ENCODE measurements at places on chromosomes 1 and 21.

- no peak for DNase-seq
Observed at GRCh38 chr1:22208268-22208972, 65.5 kb upstream of the WNT4 start.

DNA sequence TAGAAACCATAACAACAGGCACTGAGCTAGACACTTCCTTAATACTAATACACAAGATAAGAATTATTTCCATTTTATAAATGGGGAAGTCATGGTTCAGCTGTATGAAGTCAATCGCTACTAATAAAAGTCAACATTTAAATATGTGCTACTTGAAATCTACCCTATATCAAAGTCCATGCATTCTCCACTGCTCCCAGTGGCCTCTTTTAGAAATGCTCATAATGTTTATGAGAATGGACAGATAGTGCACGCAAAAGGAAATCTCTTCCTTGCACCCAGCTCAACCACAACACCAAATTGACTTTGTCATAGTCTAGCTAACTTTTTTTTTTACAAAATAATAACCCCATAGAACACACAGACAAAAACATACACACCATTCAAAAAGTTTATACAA lies 281.7 kb upstream of the CXADR start:
- no peak for DNase-seq

DNA sequence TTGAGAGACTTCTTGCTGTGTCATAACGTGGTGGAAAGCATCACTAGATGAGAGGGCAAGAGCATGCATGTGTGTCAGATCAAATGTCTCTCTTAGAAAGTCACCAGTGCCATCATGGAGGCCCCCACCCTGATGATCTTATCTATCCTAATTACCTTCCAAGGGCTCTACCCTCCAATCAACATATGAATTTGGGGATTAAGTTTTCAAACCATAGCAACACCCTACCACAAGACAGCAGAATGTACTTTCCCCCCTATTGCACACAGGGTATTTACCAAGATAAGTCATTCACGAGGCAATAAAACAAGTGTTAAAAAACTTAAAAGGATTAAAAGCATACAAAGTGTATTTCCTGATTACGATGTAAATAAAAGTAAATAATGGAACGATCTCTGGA lies 515.6 kb downstream of the LMO4 start:
- no peak for DNase-seq

DNA sequence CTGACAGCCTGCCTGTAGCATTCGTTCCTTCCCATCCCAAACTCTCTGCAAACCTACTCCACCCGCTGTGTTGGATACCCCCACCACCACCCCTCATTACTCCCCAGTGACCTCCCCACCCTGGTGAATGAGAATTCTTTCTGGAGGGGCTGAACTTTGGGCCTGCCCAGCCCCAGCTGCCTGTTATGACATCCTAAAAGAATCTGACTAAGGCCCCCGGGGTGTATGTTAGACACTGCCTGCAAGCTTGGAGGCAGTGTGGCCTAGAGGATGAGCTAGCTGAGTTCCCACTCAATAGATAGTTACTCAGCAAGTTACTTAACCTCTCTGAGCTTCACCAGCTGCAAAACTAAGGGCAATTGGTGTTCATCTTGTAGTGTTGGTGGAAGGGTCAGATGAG lies 110.2 kb upstream of the FGGY start:
- no peak for DNase-seq

DNA sequence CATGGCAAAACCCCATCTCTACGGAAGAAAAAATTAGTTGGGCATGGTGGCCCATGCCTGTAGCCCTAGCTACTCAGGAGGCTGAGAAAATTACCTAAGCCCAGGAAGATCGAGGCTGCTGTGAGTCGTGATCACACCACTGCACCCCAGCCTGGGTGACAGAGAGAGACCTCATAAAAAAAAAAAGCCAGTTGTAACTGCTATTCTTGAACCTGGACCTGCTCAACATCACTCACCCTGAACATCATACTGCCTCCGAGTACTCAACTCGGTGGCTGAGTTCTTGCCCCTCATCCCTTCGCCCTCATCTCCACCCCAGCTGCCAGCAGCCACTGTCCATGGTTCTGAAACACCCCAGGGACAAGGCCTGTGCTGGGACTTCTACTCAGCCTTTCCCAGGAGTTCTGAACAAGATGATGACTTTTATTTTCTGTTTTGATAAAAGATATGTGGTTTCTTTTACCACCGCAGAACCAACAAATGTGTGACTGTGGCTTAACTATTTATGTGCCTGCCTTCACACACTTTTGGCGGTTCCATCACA lies 5.4 kb upstream of the DISP3 start:
- DNase-seq: peak; percentile 38

GRCh38 chr1:224921354-224921753 lies 8.1 kb upstream of the DNAH14 start:
- DNase-seq: no peak

GRCh38 chr1:104648269-104648691 lies 898.6 kb downstream of the AMY1C start:
- peak; percentile 41 for DNase-seq

- no peak for DNase-seq
Observed at GRCh38 chr1:61130338-61131000, 48.1 kb downstream of the NFIA start.

DNA sequence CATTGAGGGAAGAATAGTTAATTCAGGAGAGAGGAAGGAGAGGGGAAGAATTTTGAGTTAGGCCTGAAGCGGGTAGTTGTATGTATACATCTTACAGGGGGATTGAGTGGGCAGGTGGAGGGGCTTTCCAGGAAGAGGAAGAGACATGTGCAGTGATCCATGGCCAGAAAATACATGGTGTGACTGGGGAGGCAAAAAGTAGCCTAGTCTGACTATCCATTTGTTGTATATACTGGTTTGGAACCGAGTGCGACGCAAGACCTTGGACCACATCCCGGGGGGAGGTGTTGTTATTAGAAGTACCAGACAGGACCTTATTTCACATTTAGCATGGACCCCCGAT lies 158.3 kb downstream of the SDCCAG8 start:
- DNase-seq: no peak

- DNase-seq: no peak
Observed at GRCh38 chr21:34517491-34518245, 5.7 kb upstream of the KCNE1 start.

DNA sequence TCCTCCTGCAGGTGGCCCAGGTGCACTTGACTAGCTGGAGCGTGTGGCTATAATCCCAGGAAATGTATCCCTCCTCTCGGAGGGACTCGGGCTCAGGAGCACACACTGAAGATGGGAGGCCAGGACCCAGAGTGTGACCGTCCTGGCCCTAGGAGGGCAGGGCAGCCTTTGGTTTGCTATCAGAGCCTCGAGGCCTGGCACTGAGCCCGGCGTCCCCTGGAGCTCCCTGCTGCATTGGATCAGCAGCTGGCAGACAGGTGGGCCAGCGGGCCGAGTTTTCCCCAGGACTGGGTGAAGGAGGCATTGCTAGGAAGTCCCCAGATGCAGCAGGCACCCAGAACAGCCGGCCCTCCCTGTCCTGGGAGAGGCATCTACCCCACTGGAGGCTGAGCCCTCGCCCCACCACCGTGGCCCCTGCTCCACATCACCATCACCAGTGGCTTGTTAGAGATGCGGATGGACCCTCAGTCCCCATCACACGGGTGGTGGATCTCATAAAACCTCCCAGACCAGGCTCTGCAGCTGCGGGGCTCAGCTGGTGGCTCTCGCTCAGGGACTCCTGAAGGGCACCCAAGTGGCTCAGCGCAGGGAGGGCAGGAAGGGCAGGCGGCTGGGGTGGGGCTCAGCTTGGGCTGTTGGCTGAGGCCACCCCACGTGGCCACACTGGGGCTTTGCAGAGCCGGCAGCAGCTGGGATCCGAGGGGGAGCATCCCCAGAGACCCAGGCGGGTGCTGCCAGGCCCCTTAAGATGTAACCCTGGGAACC lies 32.7 kb upstream of the POFUT2 start:
- DNase-seq: no peak

- DNase-seq: peak; percentile 83
Observed at GRCh38 chr1:214901718-214902117, 180.8 kb upstream of the KCNK2 start.

DNA sequence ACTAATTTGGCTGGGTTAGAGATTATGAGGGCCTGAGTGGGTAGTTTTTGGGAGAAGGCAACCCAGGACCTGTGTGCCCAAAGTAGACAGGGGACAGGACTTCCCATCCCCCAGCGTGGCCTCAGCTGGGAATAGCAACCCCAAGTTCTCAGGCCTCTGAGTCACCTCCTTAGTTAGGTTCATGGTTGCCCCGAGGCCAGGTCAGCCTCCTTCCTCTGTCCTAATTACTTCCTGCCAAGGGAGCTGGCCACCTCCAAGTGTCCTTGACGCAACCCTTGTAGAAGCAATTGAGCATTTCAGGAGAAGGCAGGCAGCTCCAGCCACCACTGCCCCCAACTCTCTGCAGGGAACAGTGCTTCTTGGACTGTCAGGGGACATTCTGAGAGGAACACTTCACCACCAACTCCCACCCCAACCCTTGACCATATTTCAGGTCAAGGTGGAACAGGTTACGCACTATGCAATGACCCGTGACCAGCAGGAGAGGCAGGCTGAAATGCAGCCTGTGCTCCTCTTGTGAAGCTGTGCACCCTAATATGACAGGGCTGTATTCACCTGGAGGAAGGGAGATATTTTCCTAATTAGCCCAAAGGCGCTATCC lies 5.1 kb upstream of the NT5C1A start:
- DNase-seq: peak; percentile 85

- peak; percentile 44 for DNase-seq
Observed at GRCh38 chr1:25503551-25504426, 39.6 kb upstream of the LDLRAP1 start.

GRCh38 chr1:32998064-32998463 lies 33.5 kb upstream of the RNF19B start:
- DNase-seq: no peak

DNA sequence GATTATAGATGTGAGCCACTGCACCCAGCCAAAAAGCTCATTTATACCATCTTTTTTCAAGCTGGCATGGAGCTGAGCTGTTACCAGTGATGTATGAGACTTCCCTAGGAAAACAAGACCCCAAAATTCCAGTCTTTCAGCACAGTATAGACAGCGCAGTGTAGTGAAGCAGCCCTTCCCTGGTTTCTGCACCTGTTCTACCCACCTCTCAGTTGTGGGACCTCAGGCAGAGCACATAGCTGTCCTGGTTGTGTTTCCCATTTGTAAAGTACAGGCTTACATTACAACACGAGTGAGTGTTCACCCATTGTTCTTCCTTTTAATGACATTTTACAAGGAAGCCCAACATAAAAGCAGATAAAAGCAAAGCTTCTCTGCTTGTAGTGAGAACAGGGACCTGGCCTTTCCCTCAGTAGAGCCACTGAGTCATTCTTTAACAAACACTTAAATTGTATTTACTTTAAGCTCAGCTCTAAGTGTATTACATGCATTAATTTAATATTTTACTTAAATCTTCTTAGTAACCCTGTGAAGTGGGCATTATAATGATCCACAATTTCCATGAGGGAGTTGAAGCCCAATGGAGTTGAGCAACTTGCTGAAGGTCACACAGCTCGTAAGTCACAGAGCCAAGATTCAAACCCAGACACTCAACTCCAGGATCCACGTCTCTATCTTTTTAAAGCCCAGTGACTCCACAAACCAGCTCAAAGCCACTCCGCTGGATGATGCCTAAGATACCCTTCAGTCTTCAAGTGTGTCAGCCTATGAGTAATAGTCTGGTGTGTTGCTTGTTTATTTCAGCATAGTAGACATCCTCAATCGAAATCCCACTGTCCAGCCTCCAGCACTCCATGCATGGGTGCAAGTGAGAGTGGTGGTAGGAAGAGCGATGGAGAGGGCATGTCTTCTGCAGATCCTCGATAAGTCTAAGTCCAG lies 40.5 kb upstream of the CAPZB start:
- DNase-seq: no peak

DNA sequence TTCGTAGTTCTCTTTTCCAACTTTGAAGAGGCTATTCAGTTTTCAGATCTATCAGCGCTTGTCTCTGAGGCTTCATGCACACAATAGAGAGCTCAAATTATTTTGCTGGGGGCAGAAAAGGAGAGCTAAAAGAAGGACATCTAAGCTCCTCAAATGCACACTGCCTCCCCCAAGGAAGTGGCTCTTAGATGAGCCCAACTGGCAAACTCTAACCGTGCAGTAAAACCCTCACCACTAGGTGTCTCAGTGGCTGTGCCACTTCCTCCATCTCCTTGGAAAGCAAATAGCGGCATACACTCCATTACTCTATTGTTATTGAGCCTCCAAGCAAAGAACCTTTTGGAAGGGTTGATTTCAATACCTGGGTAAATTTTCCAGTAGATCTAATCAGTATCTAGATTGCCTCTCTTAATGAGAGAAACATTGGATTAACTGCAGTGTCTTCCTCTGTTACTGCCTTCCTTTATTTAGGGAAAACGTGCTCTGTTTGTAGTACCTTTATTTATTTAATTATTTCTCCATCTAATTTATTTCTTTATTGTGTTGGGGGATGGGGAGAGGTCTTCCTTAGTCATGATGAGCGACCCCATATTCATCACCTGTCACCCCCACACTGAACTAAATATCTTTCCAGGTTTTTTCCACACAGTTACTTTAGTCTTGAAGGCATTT lies 9.2 kb upstream of the SFPQ start:
- DNase-seq: peak; percentile 84

- no peak for DNase-seq
Observed at GRCh38 chr1:168050307-168050706, 86.4 kb downstream of the GPR161 start.
